ENCODE measurements at places on chromosomes 2 and 18.

DNA sequence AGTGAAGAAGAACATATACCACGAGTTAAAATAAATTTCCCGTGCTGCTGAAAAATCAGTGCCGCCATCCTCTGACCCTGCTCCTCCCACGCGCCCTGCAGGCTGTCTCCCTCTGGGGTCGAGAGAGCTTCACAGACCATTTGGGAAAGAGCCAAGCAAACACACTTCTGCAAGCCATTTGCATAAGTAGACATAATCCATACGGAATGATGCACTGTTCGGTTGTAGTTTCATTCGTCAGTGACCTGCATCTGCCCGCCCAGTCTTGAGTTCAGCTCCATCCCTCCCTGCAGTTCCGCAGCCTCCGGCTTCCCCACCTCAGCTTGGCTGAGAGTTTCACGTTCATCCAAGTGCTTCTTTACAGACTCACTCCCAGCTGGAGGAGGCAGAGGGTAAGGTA lies 69.6 kb downstream of the TRAPPC12 start:
- DNase-seq: no peak

- DNase-seq: no peak
Observed at GRCh38 chr2:186518945-186519344, 32.9 kb downstream of the ZC3H15 start.

DNA sequence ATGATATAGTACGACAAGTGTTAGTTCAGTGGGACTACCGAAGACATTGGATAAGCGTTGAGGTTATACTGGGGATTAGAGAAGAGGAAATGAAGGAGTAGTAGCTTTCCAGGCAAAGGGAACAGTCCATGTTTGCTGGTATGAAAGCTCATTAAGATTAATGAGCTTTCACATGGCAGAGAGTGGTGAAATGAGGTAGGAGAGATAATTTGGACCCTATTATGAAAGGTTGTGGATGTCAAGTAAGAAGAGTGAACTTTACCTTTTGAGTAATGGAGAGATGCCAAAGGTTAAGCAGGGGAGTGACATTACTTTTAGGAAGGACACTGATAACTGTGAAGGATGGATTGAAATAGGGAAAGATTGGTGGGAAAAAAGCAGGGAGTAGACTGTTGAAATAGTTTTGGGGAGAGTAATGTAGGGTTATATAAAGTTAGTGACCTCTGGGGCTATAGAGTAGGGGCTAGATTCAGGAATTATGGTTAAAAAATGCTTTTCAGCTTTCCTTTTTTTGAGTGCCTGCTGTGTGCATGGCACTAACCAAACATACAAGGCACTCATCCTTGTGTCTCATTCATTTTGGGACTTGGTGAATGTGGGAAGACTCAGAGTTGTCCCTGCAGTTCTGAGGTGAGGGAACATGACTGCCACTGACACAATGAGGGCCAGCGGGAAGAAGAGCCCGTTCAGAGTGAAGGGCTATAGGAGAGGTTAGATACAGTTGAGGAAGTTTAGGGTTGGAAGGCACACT lies 87.2 kb upstream of the STON1 start:
- no peak for DNase-seq

GRCh38 chr2:60840880-60841279 lies 40.5 kb upstream of the REL start:
- DNase-seq: no peak

GRCh38 chr2:211930331-211930730 lies 608.3 kb downstream of the ERBB4 start:
- DNase-seq: no peak

DNA sequence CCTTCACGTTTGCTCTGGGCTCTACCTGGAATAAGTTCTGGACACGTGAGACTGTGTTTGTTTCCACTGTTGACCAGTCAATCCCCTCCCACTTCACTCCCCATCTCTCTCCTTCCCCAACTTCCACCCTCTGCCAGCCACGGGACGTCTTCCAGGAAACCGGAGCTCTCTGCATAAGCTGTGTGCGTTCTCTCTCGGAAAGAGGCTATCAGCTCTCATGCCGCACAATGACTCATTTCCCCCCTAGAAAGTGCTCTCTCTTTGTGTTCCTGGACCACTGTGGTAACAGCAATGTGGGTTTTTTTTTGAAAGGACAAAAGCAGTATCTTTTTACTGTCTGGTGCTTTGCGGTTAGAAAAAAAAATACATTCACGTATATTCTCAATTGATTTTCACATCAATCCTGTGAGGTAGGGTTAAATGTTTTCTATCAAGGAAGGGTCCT lies 10.2 kb downstream of the PROKR1 start:
- DNase-seq: peak; percentile 5

DNA sequence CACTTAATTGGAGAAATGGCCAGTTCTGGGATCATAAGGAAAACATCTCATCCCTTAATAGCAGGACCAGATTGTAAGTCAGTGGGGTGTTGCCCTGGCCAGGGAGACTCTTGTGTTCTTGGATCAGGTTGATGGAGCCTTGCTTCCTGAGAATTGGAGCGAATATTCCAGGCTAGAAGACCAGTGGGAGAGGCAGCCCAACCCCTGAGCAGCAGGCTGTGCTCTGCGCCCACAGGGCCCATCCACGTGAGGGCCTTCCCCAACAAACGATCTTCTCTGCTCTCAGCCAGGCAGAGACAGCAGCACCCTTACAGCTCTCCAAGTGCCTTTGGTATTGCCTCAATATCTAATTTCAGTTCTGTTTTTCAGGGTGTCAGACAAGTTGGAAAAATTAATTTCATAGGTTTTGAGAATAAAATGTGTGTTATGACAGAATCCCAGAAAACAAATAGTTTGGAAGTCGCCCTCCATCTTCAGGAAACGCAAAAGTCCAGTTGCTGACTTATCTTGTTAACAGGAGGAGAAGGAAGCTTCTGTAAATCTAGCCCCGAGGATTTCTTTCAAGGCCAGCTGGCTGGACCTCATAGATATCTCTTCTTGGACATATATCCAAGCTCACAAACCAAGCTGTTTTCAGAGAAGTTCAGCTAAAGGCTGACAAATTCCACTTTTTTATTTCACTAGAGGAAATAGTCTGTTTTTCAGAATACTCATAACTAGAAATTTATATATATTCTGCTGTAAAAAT lies 105.5 kb downstream of the COPS8 start:
- DNase-seq: no peak

GRCh38 chr18:11887328-11888128 lies 20.6 kb downstream of the MPPE1 start:
- no peak for DNase-seq

DNA sequence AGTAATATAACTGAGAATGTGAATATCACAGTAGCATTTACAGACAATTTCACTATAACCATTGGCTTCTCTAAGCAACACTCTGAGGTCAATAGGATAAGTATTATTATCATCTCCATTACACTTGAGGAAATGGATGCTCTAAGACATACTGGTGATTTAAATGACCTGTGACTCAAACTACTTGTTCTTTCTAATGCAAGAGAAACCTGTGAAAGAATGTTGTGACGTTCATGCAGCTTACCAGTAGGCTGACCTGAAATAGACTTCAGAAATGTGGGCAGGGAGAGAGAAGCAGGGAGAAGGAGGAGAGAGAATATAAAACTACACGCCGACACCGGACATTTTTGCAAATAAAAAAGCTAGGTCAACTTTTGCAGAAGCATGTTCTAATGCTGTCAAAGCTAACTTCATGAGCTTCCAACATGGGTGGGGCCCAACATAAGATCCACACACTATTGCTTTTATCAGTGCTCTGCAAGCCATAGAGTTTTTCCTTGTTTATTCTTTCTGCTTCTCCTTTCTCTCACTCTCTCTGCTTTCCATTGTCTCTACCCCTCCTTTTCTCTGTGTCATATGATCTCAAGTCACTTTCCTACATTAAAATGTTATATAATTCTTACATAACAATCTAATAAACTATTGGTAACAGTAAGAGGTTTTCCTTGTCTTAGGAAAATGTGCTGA lies 217.6 kb upstream of the FN1 start:
- no peak for DNase-seq

- no peak for DNase-seq
Observed at GRCh38 chr2:45860136-45861121, 209.0 kb downstream of the PRKCE start.

GRCh38 chr18:29157905-29158304 lies 981.0 kb upstream of the CDH2 start:
- no peak for DNase-seq

GRCh38 chr2:197216361-197216979 lies 94.1 kb downstream of the ANKRD44 start:
- DNase-seq: no peak

DNA sequence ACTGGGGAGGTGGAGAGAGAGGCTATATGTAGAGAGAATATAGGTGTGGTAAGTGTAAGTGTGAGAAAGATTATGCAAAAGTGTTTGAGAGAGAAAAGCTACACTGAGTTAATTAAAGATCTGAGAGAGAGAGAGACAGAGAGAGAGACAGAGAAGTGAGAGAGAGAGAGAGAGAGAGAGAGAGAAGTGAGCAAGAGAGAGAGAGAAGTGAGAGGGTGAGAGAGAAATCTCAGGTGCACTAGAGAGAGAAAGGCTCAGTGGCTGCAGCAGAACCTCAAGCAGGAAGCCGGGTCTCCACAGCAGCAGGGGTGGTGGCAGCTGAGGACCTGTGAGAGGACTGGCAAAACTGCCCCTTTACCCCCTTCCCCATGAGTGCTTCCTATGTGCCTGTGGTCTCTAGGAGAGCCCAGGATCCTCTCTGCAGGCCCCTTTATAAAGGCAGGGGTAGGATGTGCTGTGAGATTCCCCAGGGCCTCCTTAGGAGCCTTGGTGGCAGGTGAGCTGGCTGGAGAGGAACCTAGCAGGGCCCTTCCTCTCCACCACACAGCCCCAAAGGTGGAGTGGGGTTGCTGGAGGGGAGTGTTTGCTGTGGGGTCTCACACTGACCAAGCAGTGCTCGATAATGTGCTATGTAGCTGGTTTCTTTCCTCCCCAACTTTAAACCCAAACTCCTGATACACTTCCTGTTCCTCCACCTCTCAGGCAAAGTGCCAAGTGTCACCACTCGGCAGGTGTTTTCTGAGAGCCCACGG lies 52.6 kb downstream of the SLC4A5 start:
- DNase-seq: no peak

DNA sequence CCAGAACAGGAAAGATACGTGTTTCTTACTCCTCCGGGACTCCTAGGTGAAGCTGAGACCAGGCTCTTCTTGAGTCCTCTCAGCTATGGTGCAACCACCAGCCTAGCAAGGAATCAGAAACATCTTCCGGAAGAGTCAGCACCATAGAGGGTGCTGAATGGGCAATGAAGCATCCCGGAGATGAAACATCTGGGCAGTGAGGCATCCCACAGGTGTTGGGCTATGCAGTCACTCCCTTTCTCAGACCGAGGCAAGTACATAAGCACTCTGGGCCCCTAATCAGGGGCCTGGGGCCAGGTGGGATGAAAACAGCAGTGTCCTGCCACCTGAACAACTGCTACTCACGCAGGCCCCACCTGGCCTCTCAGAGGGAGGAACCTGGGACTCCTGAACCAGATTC lies 1.4 kb upstream of the CAPN10 start:
- DNase-seq: no peak

GRCh38 chr2:144984038-144984437 lies 464.1 kb upstream of the ZEB2 start:
- DNase-seq: no peak

DNA sequence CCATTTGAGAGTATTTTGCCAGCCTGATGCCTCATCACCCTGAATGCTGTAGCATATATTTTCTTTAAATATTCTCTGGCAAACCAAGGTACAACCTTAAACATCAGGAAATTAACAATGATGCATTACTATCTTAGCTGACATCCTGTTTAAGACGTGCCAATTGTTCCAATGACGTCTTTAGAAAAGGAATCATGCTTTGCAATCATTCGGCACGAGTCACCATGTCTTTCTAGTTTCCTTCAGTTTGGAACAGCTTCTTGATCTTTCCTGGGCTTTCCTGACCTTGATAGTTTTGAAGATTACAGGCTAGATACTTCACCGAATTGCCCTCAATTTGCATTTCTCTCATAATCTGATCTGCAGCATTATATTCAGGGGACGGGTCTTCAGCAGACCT lies 88.2 kb upstream of the GLI2 start:
- DNase-seq: no peak

DNA sequence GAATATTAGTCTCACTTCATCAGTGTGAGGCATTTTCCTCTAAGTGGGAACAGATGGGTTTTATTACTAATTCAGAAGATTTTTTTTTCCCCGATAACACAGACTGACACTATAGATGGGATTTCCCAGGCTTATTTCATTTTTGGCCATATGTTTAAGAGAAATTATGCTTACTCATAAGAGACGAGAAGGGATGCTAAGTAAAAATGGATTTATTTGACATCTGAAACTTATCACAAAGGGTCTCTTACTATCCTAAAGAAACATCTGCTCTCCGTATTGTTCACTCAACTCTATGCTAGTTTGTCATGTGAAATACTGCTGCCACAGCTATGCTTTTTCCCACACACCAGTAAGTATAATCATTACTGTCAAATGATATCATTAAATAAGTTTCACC lies 1476.3 kb downstream of the LRP1B start:
- DNase-seq: no peak

- no peak for DNase-seq
Observed at GRCh38 chr2:105393373-105394055, 5.3 kb downstream of the FHL2 start.

DNA sequence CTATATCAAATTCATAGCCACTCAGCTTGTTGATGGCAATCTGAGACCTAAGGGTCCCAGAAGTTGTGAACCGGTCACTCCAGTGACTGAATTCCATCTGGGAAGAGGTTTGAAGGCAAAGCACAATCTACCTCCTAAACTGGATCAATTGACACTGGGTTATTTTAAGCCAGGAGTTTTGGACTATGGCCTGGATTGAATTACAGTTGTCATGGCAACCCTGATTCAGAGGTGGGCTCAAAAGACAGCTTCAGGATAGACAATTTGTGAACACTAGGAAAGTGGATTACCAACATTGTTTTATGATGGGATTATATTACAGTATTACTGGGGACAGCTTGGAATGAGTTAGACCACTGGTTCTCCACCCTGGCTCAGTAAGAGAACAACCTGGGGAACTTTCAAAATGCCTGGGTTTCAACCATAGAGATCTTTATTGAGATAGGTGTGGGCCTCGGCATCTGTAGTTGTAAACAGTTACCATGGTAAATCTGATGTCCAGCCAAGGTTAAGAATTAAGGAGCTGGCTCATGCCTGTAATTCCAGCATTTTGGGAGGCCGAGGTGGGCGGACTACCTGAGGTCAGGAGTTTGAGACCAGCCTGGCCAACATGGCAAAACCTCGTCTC lies 58.8 kb downstream of the MFSD6 start:
- no peak for DNase-seq

DNA sequence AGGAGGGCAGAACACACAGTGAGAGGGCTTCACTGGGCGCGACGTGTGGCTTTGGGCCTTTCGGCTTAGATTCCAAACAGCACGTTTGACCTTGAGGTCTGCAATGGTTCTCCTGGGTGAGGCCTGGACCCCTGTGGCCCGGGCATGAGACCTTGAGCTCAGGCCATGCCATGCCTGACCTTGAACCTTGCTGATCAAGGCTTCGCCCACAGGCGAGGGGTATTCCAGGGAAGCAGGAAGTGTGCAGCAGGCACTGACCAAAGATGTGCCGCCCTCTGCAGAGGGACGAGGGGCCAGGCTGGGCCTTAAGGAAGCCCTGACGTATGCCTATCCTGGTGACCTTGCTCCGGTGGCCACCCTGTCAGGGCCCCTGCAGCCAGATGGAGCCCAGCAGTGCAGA lies 178.3 kb upstream of the HDAC4 start:
- DNase-seq: no peak

GRCh38 chr2:109126501-109126860 lies 2.5 kb upstream of the SH3RF3 start:
- DNase-seq: no peak

All from stimulated activated CD8-positive, alpha-beta memory T cell treated with anti-CD3 and anti-CD28 coated beads, Interleukin-2, amount 100 ng/mL, for 1 hour (primary cell).